Heart right ventricle (tissue), 16 donors: ENCODE measurements at places on chromosomes 5 and 9.

DNA sequence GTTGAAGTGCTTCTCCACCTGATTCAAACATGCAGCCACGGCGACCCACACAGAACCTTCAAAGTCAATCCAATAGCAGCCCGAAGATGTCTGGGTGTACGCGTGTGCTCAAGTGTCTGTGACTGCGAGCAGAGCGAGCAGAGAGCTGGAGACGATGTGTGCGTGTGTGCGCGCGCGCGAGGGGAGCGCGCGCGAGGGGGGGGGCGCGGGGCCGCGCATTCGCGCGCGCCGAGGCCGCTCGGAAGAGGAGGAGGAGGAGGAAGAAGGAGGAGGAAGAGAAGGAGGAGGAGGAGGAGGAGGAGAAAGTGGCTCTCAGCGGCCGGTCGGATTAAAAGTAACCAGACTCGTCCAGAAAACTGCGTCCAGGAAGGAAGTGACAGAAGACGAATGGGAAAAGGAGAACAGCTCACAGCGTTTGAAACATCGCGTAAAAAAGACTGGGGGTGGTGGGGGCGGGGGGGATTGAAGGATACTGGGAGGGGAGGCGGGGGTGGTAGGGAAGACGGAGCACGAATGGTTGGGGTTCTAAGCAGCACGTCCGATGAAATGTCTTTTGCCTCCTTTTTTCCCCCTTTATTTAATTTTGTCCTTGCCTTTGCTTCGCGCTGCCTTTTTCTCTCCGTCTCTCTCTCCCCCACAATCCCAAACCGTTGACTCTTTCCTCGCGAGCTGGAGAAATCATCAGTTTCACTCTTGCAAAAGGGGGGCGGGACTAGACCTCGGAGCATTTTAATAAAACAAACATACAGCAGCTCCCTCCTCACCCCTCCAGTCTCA lies at the start of gene MEF2C:
MEF2C (minus strand) TSS at position 126 of the 777 bp plus-strand sequence. CDS start 59,396 bp downstream, outside the sequence.
- peak; percentile 90 for DNase-seq

GRCh38 chr5:74382987-74383593 lies 257.4 kb downstream of the ENC1 start:
- peak; percentile 80 for DNase-seq

DNA sequence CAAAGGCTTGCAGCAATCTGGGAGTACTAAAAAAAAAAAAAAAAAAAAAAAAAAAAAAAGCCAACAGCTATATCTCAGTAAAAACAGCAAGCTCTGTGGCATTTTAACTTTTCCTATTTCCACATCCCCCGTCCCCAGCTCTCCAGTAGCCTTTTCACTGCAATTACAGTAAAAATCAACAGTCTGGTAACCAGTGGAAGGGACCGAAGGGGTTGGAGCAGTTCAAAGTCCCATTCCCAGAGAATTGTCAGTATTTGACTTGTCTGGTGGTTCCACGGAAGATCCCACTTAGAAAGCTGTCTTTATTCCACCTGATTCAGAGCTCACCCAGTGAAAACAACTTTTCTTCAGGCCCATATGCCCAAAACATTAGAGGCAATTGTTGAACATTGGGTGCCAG lies 71.8 kb upstream of the ZBTB43 start:
- DNase-seq, result no peak

DNA sequence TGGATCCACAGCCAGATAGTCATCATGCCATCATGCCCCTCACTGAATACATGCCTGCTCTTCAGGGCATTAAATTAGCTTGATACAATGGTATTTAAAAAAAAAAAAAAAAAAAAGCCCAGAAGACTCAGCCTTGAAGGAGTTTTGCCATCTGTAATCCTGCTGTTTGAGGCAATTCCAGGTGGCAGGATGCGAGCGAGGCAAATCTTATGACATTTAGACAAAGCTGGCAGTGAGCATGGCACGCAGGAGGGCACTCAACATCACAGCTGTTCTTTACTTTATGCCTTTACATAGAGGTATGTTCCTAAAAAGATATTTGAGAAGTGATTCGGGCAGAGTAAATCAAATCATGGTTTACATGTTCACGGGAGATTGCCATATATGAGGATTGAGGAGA lies 692.0 kb upstream of the DMAC1 start:
- no peak for DNase-seq

GRCh38 chr5:43996221-43996620 lies 393.0 kb downstream of the FGF10 start:
- DNase-seq, result no peak
